CD4-positive, alpha-beta T cell (primary cell): ENCODE measurements at places on chromosomes 11 and 22.
A peak's percentile ranks its signal among the peaks of the same experiment; 100 is the strongest.

DNA sequence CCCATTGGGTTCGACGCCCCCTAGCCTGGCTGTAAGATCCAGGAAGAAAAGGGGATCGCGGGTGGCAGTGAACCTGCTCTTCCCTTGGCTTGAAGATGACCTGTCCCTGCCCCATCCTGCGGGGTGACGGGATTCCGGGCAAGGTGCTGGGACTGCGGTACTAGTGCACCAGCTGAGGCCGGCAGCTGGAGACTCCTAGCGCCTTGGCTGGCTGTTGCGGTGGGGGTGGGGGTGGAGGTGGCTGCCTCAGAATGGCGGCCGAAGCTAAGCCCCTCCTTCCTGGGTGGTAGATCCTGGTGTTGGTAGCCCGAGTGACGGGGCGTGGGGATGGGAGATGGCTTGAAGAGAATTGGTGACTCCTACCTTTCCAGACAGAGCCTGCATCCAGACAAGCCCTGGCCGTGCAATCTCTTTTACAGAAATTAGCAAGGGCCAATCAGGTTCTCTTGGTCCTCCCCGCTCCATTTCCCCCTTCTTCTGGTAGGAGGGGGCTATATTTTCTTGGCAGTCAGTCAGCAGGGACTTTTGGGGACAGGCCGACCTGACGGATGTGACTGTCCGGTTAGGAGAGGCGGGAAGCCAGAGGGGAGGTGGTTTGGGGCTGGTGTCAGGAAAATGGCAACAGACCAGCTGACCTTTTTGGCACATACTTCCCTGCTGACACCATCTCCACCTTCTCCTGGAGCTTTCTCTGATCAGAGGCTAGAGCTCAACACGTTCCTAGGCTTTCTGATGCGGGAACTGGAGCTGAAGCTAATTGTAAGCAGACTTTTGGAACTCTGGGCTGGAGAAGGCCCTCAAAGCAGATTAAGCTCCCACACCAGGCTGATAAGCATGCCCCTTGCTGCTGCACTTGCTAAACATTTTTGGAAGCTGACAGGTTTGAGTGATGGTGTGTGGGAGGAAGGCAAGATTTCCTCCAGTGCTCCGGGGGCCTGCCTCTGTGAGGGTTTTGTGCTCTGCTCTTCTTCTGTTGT lies 2.0 kb downstream of the NAV2 start:
- H3K36me3 ChIP-seq = no peaks in the 10 kb centered on the region
- H3K4me1 ChIP-seq = peaks cover 31% of the 10 kb centered on the region
- H3K27me3 ChIP-seq = peaks cover 22% of the 10 kb centered on the region
- H3K4me3 ChIP-seq = peak overlapping the region; percentile 70
- H3K27ac ChIP-seq = no peak overlapping the region

GRCh38 chr22:33756508-33756949 lies 163.7 kb downstream of the LARGE1 start:
- H3K4me3 ChIP-seq = no peak overlapping the region
- DNase-seq = no peak
- peaks cover 2% of the 10 kb centered on the region for H3K27me3 ChIP-seq
- no peak overlapping the region for H3K27ac ChIP-seq
- no peaks in the 10 kb centered on the region for H3K36me3 ChIP-seq
- H3K4me1 ChIP-seq = no peaks in the 10 kb centered on the region

GRCh38 chr11:66609721-66610617 lies 6.5 kb upstream of the RBM14 start:
- no peaks in the 10 kb centered on the region for H3K27me3 ChIP-seq
- DNase-seq = no peak
- H3K4me1 ChIP-seq = no peaks in the 10 kb centered on the region
- no peak overlapping the region for H3K4me3 ChIP-seq

- no peak for DNase-seq
Measured at GRCh38 chr11:35303596-35304385, 115.6 kb downstream of the SLC1A2 start.

DNA sequence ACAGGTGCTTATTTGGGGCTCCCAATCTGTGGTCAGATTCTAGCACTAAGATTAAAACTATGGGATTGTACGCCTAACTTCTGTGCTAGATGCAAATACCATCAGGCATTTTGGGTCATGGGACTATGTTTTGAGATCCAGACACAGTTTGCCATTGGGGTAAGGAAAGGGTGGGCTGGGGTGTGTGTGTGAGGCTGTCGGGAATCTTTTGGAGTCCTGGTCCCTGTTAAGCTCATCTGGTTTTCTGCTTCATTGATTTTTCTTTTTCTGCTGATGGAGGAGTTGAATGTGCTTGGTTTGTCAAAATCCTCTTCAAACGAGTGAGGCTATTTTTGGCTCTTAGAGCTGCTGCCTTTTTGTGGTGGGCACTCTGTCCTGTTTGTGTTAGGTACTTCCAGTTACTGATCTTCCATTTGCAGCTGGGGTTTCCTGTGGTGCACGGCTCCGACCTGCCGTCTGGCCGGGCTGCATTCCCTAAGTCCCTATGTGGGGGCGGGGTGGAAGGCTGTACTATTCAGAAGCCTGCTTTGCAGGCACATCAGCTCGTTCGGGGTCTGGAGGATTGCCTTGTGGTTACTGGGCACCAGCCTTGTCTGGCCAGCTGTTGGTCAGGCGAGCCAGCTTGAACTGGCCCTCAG lies 2.9 kb downstream of the BCR start:
- peak overlapping the region; percentile 30 for H3K27ac ChIP-seq
- H3K27me3 ChIP-seq = no peaks in the 10 kb centered on the region
- peaks cover 83% of the 10 kb centered on the region for H3K4me1 ChIP-seq
- H3K36me3 ChIP-seq = no peaks in the 10 kb centered on the region

DNA sequence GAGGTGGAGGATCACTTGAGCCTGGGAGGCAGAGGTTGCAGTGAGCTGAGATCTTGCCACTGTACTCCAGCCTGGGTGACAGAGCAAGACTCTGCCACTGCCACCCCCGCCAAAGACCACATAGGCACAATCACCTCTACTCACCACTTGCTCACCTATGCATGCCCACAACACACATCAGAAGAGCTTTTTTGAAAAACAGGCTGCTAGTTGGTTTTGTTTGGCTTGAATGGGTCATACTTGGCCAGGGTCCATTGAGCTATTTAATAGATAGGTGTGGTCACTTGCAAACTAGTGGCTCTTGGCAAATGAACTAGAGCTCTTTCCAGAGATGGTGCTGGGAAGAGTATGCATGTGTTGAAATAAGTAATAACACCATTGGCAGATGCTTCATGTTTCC lies 80.1 kb downstream of the EMSY start:
- no peak overlapping the region for H3K4me3 ChIP-seq
- peaks cover 64% of the 10 kb centered on the region for H3K36me3 ChIP-seq
- no peaks in the 10 kb centered on the region for H3K4me1 ChIP-seq

DNA sequence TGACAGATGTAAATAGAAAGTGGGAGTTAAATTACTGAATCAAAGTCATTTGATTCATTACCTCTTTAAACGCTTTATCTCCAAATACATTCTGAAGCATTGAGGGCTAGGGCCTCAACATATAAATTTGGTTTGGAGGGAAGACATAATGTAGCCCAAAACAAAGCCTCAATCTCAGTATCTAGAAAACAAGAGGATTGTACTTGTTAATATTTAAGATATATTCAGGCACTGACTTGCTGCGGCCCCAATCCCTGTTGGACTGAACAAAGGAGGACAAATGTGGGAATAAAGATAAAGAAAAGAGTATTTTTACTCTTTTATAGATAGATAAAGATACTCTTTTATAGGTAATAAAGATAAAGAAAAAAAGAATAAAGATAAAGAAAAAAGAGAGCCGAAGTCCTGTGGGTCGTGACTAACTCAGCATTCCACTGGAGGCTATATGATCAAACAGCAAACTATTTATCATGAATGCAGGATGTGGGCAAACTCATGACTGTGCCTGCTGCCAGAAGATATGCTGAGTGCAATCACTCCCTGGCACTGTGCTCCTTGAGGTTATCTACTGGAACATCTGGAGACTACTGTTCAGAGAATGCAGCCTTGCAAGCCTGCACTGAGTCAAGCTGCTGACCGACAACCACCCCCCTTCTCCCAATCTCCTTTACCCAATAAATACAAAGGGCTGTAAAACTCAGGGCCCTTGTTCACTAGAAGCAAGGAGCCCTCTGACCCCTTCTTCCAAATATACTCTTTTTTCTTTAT lies 6.9 kb downstream of the OR10V1 start:
- H3K27ac ChIP-seq = no peak overlapping the region
- peaks cover 4% of the 10 kb centered on the region for H3K27me3 ChIP-seq
- no peaks in the 10 kb centered on the region for H3K36me3 ChIP-seq

DNA sequence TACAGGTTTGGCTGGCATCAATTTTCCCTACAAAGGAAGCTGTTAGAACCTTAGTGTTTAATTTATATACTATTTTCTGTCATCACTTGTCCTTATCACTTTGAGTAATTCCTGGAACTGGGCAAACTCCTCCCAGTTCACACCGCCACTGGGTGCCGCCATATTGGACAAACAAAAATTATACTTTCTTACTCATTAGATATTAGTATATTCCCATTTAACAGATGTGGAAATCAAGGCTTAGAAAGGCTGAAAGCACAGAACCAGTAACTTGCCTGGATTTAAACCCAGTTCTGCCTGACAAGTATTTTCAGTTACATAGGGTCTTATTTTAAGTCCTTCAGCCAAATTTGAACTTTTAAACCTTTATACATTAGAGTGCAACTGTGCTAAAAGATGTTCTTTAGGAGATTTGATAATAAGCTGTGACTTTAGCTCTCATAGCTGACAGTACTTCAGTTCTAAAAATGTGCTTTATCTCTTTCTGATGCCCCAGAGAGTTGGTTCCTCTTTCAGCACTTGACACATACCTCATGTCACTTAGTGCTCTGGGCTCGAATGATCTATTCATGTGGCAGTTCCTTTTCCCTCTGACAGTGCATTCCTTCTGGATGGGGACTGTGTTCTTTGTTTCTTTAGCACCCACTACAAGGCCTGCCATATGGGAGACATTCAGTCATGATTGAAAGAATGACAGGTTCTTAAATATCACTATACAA lies 25.4 kb downstream of the COA4 start:
- DNase-seq = no peak
- H3K27ac ChIP-seq = no peak overlapping the region
- H3K36me3 ChIP-seq = peaks cover 17% of the 10 kb centered on the region
- H3K4me3 ChIP-seq = no peak overlapping the region
- no peaks in the 10 kb centered on the region for H3K27me3 ChIP-seq
- no peaks in the 10 kb centered on the region for H3K4me1 ChIP-seq

GRCh38 chr11:61635787-61636186 lies 44.4 kb upstream of the DAGLA start:
- H3K4me1 ChIP-seq = peaks cover 4% of the 10 kb centered on the region
- H3K27me3 ChIP-seq = no peaks in the 10 kb centered on the region
- no peak overlapping the region for H3K27ac ChIP-seq
- no peak overlapping the region for H3K4me3 ChIP-seq
- DNase-seq = no peak

DNA sequence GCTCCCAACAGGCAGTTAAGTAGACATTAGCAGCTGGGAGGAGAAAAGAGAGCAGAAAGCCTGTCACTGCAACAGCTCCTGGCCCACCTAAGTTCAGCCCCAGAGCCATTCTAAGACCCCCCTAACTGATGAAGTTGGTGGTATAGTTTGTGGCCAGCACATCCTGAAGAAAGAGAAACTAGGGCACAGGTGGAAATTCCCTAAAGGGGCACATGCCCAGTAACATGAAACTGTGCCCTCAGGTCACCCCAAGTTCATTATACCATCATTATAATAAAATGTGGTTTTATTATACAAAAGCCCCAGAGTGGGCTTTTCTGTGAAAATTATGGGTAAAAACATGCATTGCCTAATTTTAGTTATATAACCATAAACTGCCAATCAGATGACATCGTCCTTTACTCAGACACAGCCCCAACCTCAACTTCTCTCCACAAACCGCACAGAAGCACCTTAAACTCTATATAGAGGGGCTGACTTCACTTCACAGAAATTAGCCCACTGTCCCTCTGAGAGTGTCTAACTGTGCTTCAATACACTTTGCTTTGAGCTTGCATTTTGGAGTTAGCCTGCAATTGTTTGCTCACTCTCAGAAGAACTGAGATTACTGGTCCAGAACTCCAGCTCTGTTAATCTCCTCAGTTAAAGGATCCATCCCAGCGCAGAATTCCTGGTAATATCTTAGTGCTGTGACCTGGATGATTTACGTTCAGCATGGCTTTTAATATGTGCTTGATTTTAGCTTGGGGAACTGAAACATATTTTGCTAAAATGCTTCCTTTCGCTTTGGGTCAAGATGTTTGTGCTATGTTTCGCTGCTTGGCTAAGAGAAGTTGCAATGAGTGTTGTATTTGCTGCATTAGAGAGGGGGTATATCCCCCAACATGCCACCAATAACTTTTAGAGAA lies 1.8 kb upstream of the APOL3 start:
- peak overlapping the region; percentile 94 for H3K27ac ChIP-seq
- DNase-seq = no peak
- H3K4me3 ChIP-seq = no peak overlapping the region
- H3K4me1 ChIP-seq = peaks cover 78% of the 10 kb centered on the region
- no peaks in the 10 kb centered on the region for H3K27me3 ChIP-seq

DNA sequence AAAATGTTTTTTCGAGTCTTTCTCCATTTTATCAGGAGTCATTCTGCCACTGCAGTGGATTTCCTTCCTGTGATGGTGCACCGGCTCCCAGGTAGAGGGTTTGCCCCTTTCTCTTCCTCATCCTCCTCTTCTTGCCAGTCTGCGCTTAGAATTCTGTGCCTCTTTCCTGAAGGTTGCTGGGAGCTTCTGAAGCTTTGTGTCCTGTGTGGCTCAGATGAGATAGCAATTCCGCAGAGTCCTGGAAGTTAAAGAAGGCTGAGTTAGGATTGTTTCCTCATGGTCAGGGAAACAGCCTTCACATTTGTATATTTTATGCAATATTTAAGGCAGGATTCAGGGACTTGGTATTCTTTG lies 264 bp downstream of the BCO2 start:
- H3K36me3 ChIP-seq = no peaks in the 10 kb centered on the region
- peak overlapping the region; percentile 15 for H3K4me3 ChIP-seq
- H3K4me1 ChIP-seq = peaks cover 3% of the 10 kb centered on the region
- DNase-seq = no peak
- no peak overlapping the region for H3K27ac ChIP-seq

GRCh38 chr11:66288671-66289547 lies at the start of gene YIF1A:
YIF1A (minus strand) TSS chr11:66289143; CDS start chr11:66288985, 158 bp downstream.
- H3K27me3 ChIP-seq = peaks cover 18% of the 10 kb centered on the region
- H3K27ac ChIP-seq = peak within 1 kb of the TSS; percentile 80
- peak within 1 kb of the TSS; percentile 82 for H3K4me3 ChIP-seq
- peaks cover 11% of the 10 kb centered on the region for H3K36me3 ChIP-seq
- peak; percentile 96 for DNase-seq

GRCh38 chr22:32661296-32661695 lies 140.2 kb upstream of the TIMP3 start:
- no peak overlapping the region for H3K27ac ChIP-seq
- no peak overlapping the region for H3K4me3 ChIP-seq
- H3K27me3 ChIP-seq = peaks cover 3% of the 10 kb centered on the region
- no peaks in the 10 kb centered on the region for H3K36me3 ChIP-seq

DNA sequence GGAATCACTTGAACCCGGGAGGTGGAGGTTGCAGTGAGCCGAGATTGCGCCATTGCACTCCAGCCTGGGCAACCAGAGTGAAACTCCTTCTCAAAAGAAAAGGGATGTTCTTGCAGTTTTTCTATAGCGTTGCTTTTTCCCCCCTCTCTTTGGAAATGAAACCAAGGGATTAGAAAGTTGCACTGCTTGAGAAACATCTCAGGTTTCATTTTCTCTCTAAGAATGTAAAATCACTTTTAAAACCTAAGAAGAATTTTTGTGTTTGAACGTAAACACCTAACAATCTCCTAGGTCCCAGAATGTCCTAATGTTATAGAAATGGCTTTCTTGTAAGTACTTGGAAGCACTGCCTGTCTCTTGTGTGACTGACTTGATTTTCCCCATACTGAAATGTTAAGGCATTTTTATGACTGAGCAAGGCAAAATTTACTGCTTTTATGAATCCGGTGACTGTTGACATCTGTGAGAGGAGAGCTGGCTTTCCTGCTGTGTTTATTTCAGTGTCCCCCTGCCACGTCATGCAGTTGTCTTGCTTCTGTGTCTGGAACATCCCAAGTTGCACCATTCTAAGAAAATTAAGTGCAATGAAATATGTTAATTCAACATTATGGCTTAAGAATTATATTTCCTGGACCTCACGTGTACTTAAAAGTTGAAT lies 37.7 kb downstream of the NF2 start:
- no peaks in the 10 kb centered on the region for H3K4me1 ChIP-seq
- H3K27me3 ChIP-seq = no peaks in the 10 kb centered on the region
- peaks cover 44% of the 10 kb centered on the region for H3K36me3 ChIP-seq
